Cerebellum (tissue), 4 donors: ENCODE measurements at places on chromosomes 4 and X.
A peak's percentile ranks its signal among the peaks of the same experiment; 100 is the strongest.

GRCh38 chr4:139606579-139607501 lies 50.8 kb upstream of the SETD7 start:
- no peak for DNase-seq

GRCh38 chr4:37873386-37873785 lies 17.5 kb upstream of the TBC1D1 start:
- no peak for DNase-seq

GRCh38 chr4:70533211-70533610 lies 14.8 kb downstream of the AMTN start:
- DNase-seq, result no peak

DNA sequence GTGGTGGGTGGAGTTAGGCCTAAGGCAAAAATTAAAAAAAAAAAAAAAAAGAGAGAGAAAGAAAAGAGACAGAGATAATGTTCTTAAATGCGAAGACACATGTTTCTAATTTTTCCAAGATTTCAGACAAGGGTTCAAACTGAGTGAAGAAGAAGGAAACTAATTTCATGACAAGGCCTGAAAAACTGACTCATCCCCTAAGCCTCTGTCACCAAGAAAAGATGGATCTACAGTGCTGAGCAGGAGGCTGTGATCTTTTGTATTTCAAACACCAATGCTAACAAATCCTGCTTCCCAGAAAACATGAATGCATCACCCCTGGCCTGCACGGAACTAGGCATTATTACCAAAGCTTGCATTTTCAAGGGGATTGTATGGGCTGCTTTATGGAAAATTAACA lies 75.3 kb downstream of the PPARGC1A start:
- no peak for DNase-seq

DNA sequence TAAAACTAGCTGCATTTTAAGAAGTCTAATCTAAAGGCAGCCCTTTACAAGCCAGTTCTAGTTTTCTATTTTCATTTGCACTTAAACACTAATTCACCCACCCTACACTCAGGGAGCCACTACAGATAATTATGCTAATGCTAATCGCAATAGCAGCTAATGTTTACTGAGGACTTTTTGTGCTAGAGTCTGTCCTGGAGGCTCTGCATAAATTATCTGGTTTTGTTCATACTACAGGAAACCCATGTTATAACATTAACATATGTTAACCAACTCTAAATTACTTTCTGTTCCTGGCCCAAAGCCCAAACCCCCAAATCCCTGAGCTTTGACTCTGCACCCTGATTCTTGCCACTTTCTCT lies 480 bp upstream of the RADX start:
- DNase-seq, result no peak

DNA sequence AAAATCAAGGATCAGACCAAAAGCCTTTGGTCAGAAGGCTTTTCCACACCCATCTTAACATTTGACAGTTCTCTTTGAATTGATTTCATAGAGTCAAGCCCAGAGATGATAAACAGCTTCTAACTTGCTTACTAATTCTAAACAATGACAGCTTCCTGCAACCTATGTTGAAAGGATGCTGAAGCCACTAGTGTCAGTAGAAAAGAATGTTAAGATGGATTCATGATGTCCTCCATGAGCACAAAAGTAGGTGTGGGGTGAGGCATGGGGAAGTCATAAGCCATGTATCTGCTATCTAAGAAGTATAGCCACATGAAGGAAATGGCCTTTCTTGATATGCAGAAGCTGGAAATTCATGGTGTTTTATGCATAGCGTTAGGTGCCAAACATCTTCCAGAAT lies 269.3 kb downstream of the DHX15 start:
- DNase-seq, result no peak

GRCh38 chrX:148466292-148466691 lies 34.1 kb upstream of the AFF2 start:
- DNase-seq, result no peak

GRCh38 chrX:9706421-9706820 lies 59.2 kb downstream of the GPR143 start:
- DNase-seq, result no peak

GRCh38 chr4:73419106-73420038 lies 15.3 kb downstream of the ALB start:
- no peak for DNase-seq

- no peak for DNase-seq
These were observed 1.6 kb downstream of the PAPSS1 start for GRCh38 chr4:107718351-107718965.

GRCh38 chr4:127327491-127327890 lies 305.3 kb upstream of the INTU start:
- DNase-seq, result no peak

DNA sequence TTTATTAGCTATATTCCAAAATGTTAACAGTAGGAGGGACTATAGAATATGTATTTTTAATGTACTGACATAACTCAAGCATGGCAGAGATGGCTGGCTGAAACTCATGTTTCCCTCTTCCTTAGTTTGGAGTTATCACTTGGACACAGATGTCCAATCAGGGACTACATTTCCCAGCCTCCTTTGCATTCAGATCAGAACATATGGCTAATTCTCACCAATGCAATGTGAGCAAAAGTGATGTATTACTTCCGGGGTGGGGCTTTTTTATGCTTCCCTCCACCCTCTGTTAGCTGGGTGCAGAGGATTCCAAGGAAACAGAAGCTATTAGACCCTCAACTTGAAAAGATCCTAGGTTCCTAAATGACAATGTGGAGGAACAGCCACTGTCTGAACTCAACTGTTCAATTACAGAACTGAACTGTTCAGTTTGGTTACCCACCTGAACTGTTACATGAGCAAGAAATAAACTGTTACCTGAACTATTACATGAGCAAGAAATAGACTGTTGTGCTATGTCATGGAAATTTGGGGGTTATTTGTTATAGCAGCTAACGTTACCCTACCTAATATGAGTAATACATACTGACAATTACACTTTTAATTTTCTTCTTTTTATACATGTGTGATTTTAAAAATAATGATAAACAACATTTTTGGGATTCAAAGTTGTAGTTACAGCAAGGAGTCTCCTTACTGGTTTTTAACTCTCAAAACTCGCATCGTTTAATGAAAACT lies 29.6 kb upstream of the ERVMER34-1 start:
- no peak for DNase-seq

- DNase-seq, result no peak
These were observed 83.7 kb downstream of the USP46 start for GRCh38 chr4:52575406-52575805.

- peak; percentile 89 for DNase-seq
These were observed at the start of gene SRD5A3 for GRCh38 chr4:55345980-55346850. SRD5A3 (plus strand) TSS chr4:55346242; CDS start chr4:55346337, 95 bp downstream.

GRCh38 chrX:39372115-39372514 lies 570.9 kb downstream of the MID1IP1 start:
- no peak for DNase-seq

DNA sequence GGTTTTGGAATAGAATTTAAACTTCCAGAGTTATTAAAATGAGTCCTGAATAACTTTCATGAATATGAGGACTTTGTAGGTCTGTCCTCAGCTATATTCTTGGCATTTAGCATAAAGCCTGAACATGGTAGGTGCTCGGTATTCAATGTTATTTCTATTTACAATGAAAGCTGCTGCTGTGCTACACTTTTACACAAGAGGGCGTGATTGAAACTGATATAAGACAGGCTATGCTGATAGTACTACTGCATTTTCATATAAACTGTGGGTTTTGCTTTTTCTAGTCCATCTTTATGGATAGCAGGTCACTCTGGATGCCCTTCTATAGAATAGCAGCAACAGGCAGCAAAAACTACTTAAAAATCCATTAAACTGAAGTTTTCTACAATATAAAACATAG lies 12.3 kb upstream of the GNPDA2 start:
- DNase-seq, result no peak

DNA sequence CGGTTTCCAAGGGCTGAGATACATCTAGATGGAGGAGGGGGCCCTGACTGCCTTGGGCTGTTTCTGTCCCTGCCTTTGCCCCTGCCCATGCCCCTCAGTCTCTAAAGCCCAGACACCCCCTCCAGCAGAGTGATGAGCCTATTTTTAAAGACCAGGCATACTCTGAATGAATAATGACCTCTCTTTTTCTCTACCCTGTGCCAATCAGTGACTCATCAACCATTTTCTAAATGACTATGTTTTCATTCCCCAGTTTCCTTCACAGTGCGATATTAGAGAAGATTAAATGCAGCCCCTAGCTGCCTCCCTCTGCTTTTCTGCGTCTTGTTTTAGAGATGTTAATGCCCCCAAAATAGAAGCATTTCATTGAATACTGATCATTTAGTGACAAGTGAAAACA lies 15.5 kb upstream of the NHS start:
- no peak for DNase-seq

DNA sequence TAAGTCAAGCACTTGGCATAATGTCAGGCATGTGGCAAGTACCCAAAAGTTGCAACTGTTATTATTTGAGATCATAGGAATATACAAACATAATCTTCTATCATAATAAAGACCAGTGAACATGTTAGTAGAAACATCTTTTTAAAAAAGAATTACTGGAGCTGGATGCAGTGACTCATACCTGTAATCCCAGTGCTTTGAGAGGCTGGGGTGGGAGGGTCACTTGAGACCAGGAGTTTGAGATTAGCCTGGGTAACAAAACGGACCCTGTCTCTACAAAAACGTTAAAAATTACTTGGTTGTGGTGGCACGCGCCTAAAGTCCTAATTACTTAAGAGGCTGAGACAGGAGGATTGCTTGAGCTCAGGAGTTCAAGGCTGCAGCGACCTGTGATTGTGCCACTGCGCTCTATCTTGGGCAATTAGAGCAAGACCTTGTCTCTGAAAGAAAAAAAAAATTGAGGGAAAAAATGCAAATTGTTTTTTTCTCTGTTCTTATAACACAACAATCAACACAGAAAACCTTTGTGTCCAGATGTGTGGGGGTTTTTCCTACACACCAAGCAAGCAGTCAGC lies 284.3 kb downstream of the ARHGAP10 start:
- no peak for DNase-seq

GRCh38 chr4:147366164-147366563 lies 114.7 kb upstream of the EDNRA start:
- DNase-seq, result no peak

DNA sequence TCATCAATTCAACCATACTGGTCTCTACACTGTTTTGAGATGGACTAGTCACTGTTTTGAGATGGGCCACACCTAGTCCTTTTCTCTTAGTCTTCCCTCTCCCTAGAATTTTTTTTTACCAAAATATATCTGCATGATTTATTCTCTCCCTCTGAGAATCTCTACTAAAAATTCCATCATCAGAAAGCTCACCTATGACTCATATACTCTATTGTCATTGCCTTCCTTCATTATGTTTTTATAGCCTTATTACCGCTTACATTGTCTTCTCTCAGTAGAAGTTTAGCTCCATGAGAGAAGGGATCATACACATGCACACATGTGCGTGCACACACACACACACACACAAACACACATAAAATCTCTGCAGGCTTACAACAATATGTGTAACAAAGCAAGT lies 303.6 kb downstream of the PCDH10 start:
- no peak for DNase-seq

DNA sequence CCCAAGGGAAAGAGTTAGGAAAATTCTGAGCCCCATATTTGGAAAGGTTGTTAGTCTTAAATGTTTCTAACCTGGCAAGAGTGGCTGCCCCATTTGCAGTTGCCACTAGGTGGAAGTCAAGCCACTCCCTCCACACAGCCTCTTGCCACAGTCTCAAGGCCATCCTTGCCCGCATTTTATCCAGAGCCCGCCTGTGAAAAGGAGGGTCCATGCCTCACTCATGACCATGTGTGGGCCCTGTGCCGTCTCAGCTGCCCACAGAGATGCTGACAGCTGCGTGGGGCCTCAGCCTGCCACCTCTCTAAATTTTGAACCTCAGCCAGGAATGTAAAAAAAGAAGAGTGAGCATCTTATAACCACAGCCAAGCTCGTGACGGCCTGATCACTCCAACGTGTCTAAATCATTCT lies 201.5 kb upstream of the FAM241A start:
- DNase-seq, result peak; percentile 1

DNA sequence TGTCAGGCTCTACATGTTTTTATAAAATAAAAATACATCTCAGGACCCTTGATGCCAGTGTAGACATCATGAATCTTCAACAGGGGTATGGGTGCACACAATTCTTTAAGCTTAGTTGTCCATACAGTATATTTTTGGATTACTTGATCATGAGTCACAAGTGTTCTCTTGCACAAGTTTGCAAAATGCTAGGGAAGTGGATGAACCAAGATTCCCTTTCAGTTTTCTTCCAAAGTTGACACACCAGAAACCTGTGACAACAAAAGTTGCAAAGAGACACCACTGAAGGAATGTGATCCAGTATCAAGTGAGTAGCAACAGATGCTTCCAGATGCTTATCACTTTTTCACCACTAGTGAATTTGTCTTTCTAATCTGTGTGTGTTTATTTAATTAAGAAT lies 1021.2 kb downstream of the PCDH7 start:
- no peak for DNase-seq

DNA sequence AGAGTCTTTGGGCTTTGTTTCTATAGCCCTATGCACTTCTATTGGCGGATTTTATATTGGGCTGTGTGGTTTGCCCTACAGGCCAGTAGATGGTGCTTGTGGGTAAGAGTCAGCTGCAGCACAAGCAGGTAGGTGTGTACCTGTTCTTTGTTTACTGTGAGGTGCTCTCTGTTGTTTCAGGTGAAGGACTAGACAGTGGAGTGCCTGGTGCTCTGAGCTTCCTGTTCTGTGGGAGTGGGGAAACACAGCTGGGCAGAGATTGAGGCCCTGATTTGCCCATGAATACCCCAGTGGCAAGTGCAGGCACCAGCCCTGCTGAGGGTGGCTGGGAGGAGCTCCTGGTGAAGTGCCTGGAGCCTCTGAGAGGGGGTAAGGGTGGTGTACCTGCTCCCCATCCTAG lies 26.3 kb upstream of the UCP1 start:
- peak; percentile 58 for DNase-seq

DNA sequence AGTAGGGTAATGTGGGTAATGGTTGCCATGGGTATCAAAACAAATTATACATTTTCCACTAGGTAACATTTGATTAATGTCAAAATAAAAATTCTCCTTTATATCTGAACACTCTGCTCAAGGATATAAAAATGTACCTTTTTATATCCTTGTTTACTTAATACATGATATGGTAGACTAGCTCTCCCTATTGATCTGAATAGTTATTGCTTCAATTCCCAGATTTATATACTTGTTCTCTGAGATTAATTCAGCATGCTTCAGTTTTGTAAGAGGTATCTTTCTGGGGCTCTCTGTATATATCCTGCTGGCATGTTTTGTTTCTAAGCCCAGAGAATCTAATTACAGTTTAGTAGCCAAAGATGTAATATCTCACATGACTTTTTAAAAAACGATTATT lies 169.7 kb downstream of the NPNT start:
- DNase-seq, result no peak

DNA sequence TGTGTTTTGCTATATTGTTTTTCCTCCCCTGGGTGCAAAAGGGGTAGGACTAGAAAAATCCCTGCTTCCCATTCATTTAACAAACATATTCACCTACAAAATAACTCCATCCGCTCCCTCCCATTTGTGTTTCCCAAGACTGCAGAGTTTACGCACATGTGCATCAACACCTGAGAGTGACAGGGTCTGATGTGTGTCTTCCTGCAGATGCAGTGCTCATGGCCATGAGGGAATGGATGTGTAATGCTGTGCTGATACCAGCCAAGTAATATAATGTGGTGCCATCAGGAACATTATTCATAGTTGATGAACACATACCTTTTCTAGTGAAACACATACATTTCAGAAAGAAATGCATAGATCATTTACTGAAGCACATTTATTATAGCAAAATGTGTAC lies 83.2 kb downstream of the CXXC4 start:
- no peak for DNase-seq
